ENCODE measurements at places on chromosomes 11 and 22.
A peak's percentile ranks its signal among the peaks of the same experiment; 100 is the strongest.

DNA sequence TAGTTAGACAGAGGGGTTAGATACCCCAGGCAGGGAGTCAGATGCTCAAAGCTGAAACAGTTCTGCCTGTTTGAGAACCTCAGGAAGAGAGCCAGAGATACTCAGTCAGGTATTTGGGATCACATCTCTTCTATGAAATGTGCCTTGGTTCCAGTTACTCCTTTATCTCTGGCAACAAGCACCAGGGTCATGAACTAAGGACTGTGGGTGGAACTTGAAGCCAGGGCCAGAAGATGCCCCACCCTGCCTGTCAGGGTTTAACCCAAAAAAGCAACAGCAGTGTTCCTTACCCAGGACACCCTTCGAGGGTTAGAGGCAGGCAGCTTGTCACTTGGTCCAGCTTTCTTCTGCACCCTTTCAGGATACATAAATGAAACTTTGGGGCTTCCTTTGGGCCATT is 15.0 kb upstream of the WT1 start:
- DNase-seq, result no peak

GRCh38 chr22:38843657-38844314 is at the start of gene NPTXR:
NPTXR (minus strand) TSS chr22:38844028.
- DNase-seq, result peak; percentile 46

- DNase-seq, result peak; percentile 13
Measured at GRCh38 chr11:66619080-66619554, 2.7 kb downstream of the RBM14 start.

DNA sequence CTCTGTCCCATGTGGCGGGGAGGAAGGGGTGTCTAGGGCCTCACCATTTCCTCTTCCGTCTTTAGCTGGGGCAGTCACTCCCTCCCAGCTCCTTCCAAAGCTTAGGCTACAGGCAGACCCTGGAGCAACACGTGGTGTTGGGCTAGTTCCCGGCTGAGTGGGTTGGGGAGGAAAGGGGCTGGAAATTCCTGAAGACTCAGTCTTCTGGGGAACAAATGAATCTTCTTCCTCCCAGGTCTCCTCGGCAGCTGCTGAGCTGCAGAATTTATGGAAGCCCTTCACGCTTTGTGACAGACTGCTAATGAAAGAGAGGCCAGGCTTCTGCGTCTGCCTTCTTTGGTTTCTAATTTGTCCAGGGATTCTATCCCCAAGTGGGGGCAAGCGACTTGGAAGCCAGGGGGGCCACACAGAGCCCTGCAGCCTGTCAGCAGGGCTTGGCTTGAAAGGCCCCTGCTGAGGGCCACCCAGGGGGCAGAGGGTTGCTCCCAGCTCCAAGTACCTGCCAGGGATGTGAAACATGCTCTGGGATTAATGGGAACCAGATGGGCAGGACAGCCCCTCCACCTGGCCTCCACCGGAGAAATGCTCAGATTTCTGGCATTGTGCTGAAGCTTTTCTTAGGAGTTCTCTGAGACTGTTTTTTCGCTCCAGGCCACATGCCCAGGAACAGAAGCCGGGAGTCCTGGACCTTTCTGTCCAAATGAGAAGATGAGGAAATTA is 123.1 kb downstream of the PKNOX2 start:
- no peak for DNase-seq

GRCh38 chr11:87281496-87281895 is 243.8 kb downstream of the TMEM135 start:
- peak; percentile 9 for DNase-seq

DNA sequence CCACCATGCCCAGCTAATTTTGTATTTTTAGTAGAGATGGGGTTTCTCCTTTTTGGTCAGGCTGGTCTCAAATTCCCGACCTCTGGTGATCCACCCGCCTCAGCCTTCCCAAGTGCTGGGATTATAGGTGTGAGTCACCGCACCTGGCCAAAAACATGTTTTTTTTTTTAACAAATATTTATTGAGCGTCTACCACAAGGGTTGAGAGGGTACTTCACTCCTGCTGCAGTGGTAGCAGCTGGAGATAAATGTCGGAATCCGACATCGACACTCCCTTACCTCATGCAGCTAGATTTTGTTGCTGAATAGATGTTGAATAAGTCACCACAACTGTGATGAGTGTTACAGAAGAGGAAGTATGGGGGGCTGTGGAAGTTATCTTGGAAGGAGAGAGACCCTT is 971 bp downstream of the DNAJB13 start:
- DNase-seq, result no peak

DNA sequence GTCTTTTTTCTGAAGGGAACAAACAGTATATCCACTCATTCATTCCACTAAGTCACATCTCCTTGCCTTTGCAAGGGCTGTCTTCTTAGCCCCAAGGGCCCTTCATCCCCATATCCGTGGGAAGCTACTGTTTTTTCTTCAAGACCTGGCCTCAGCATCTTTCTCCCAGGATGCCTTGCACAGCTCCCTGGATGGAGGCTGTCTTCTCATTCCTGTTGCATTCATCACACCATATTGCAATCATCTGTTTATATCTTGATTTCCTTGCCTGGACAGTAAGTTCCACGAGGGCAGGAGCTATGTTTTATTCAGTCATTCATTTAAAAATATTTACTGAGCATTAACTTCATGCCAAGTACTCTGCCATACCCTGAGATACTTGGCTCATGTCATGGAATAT is 29.3 kb upstream of the NECTIN1 start:
- no peak for DNase-seq

- no peak for DNase-seq
Measured at GRCh38 chr11:34366522-34366921, 8.7 kb upstream of the ABTB2 start.

GRCh38 chr22:44540756-44541670 is 43.0 kb upstream of the RTL6 start:
- DNase-seq, result no peak

GRCh38 chr11:75100314-75100713 is 3.6 kb upstream of the OR2AT4 start:
- peak; percentile 27 for DNase-seq

- DNase-seq, result no peak
Measured at GRCh38 chr22:48057116-48057835, 1294.8 kb downstream of the TBC1D22A start.

GRCh38 chr11:77411137-77411707 is 62.7 kb downstream of the PAK1 start:
- no peak for DNase-seq

GRCh38 chr11:94400457-94400838 is 771 bp downstream of the GPR83 start:
- no peak for DNase-seq
